ENCODE measurements at places on chromosomes 2 and 18. TPM values are rescaled to one million over a fixed set of nuclear protein-coding genes. Genes with fewer than 3 reads are reported as not detected.

DNA sequence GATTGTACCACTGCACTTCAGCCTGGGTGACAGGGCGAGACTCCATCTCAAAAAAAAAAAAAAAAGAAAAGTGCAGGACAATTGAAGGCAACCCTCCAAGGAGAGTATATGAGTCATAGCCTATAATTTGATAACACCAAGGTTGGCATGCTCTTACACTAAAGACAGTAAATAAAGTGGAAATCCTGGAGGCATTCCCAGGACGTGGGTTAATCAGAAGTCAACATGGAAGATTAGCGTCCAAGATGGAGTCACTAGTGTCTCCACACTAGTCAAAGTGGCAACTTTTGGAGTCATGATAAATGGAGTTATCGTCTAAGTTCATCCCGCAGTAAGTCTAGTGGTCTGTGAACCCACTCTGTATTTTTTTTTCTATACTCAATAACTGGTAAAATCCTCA lies 21.2 kb upstream of the UGGT1 start:
- no peak for DNase-seq

DNA sequence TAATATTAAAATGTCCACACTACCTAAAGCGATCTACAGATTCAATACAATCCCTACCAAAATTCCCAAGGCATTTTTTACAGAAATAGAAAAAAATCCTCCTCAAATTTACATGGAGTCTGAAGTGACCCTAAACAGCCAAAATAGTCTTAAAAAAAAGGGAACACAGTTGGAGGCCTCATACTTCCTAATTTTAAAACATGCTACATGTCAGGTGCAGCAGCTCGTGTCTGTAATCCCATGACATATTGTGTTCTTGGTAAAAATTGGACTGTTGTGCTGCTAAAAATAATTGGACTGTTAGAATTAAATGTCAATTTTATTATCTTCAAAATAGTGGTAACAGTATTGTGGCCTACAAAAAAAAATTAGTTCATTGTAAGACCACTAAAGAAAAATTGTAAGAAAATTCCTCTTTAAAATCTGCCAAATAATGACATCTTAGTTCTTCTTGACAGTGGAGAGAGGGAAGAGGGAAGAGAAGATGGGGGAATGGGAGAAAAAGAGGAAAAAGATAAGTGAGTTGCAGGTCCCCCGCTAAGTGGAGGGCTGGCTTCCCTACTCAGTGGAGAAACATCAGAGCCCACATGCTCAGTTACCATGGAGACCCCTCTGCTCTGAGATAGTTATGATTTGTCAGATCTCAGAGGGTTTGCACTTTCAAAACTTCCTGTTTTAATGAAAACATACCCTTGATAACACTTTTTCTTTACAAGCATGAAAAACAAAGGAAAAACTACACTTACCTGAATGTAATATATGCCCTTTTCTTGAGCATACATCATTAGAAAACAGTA lies 46.5 kb downstream of the UNC50 start:
- DNase-seq: peak; percentile 38

DNA sequence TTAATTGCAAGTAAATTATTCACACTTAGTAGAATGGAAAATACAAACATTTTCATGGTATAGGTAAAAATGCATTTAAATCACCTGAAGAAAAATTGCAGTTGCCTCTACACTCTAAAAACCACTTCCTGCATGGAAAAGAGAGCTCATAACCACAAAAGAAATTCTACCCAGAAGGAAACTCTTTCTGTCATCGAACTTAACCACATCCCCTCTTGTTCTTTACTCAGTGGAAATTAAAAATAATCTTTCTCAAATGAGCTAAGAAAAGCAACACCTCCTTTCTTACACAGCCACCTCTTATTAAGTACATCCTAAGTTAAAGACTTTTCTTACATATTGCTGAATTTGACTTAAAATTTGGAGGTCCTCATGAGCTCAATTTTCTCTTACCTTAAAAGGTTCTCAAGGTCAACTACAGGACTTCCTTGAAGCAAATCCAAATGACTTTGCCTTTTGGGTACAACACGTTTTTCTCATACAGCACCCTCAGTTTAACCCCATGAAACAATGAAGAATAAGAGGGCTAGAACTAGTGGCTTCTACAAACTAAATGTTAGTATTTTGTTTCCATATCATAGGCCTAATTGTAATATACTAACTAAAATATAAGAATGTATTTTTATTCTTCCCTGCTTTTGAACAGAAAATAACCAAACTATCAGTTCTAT lies 109.1 kb upstream of the CRIM1 start:
- DNase-seq: no peak

GRCh38 chr2:97911206-97911921 lies 84.4 kb downstream of the TMEM131 start:
- no peak for DNase-seq

- no peak for DNase-seq
Observed at GRCh38 chr2:16214861-16215260, 274.5 kb downstream of the MYCN start.

GRCh38 chr18:48656582-48656981 lies 117.8 kb downstream of the CTIF start:
- no peak for DNase-seq

DNA sequence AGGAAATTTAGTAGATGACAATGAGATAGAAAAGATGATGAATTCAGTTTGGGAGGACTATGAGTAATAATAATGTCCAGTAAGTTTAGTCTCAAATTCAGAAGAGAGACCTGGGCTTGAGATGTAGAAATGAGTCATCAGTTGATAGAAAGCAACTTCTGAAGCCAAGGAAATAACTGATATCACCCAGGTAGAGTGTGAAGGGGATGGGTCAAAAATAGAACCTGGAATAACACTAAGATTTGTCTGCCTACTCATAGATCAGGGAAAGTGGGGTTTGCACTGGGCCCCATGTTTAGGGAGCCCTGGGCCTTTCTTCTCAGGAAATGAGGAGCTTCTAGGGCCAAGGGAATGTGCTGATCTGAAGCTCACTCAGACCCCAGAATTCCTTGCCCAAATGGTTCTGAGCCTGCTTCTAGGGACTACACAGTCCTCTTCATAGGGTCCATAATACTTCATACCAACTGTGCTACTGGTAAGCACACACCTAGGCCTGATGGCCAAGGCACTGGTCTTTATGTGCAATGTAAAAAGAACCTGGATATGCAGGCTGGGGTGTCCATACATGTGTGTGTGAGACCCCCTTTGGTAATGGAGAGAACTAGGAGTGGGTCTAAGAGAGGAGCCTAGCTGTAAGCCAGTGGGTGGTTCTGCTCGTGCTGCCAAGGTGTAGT lies 141.2 kb downstream of the IKZF2 start:
- no peak for DNase-seq

MAPRE2 gene
- 65.2 TPM for total RNA-seq

DNA sequence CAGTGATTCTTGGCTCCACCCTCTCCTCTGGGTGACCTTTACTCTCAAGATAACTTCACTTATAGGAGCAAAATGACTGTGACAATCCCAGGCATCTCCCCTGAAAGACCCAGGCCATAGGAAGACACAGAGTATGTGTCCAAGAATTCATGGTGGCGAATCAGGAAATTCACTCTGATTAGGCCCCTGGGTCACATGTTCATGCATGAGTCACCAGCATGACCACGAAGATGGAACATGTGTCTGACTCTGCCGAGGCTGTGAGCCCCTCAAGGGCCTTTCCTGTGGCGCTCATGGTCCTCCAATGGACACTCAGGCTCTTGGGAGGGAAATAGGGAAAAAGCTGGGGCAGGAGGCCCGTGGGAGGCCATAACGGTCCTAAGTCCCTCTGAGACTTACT lies 74.0 kb upstream of the TEX51 start:
- DNase-seq: no peak

DNA sequence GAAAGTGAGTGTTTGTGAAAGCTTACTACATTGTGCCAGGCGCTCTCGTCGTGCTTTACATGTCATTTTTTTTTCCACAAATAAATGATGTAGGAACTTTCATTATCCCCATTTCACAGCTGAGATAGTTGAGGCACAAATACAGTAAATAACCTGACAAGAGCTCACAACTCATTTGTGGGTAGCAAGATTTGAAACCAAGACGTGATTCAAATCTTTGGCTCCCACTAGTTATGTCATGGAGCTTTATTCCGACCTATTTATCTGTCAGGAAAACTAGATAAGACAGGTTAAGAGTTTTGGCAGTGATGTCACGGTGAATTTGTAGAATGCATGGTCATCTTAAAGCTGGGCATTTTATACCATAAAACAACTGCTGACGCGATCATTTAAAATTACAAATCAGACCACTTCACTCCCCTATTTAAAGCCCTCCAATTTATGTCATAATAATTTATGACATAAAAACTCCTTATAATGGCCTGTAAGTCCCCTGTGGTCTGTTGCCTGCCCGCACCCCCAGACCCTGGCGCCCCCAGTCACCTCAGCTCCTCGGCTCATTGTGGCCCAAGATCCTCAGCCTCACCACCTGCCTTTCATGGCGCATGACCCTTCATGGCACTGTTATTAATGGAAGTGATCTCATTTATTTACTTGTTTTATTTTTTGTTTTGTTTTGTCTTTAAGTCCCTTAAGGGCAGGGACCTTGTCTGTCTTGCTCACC lies 678 bp upstream of the ZNF24 start:
- DNase-seq: no peak

SLC38A11 gene
- not detected for total RNA-seq

DNA sequence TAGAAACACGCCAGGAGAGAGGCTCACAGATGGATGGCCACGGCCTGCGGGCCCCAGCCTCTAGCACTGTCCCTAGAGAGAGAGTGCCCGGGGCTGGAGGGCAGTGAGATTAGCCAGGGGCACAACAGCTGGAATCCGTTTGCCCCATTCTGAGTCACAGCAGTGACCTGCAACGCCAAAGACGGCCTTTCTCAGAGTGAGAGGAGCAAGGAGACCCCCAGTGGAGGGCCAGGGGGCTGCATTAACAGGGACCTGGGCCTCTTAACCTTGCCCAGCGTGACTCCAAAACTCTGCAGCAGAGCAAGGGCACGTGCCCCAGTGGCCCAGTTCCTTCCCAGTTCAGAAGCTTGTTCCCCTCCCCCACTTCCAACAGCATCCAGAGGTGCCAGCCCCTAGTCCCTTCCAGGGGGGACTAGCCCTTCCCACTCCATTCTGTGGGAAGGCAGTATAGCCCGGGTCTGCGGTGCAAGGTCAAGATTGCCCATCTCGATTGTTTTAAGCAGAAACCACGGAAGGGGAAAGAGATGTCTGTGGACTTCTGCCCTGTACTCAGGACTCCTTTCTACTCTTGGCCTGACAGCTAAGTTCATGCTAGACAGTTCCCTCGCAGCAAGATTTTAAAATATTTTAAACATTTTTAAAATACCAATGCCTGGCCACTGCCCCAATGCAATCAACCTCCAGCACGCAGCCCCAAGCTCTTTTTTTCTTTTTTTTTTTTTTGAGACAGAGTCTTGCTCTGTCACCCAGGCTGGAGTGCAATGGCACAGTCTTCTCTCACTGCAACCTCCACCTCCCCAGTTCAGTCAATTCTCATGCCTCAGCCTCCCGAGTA lies 50.9 kb upstream of the BIN1 start:
- DNase-seq: no peak

COX7A2L gene
- total RNA-seq: 82.8 TPM

GRCh38 chr18:79411614-79412526 lies 16.1 kb downstream of the NFATC1 start:
- no peak for DNase-seq

PRKAG3 gene
- total RNA-seq: not detected

E2F6 gene
- 7.9 TPM for total RNA-seq

PLEK gene
- 0.88 TPM for total RNA-seq

GRCh38 chr2:9240745-9241144 lies 34.1 kb downstream of the ASAP2 start:
- DNase-seq: no peak

- no peak for DNase-seq
Observed at GRCh38 chr2:129070663-129071062, 752.0 kb upstream of the HS6ST1 start.

- DNase-seq: no peak
Observed at GRCh38 chr2:26630669-26631360, 10.4 kb downstream of the CIB4 start.

ARHGEF33 gene
- total RNA-seq: 0.14 TPM

GATA6 gene
- not detected for total RNA-seq

GTF2A1L gene
- total RNA-seq: not detected

GRCh38 chr2:133247631-133248030 lies 320.6 kb downstream of the NCKAP5 start:
- no peak for DNase-seq

DNA sequence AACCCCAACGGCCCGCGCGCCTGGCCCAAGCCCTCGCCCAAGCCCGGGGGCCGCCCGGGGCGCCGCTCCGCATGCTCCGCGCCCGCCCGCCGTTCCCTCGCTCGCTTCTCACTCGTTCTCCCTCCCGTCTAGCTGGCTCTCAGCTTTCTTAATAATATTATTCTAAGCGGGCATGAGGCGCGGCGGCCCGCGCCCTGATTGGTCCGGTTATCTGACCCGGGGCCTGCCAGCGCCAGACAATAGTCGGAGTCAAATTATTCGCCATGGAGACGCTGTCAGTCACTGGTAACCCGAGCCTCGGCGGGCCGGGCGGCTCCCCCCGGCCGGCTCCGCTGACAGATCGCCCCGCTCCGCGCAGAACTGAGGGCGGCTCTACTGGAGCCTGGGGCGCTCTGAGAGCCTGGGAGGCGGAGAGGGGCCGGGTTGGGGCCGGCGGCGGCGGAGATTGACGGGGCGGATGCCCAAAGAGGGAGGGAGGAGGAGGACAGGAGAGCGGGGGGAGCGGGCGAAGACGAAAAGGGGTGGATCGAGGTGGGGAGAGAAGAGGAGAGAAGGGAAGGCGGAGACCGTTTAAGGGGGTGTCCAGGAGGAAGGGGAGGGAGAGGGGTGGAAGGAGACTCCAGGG lies at the start of gene SIX2:
TSS of gene SIX2 (minus strand) at position 150 of the 625 bp plus-strand sequence. CDS start 342 bp downstream, outside the sequence.
- DNase-seq: peak; percentile 28

PNO1 gene
- 17.9 TPM for total RNA-seq

DNA sequence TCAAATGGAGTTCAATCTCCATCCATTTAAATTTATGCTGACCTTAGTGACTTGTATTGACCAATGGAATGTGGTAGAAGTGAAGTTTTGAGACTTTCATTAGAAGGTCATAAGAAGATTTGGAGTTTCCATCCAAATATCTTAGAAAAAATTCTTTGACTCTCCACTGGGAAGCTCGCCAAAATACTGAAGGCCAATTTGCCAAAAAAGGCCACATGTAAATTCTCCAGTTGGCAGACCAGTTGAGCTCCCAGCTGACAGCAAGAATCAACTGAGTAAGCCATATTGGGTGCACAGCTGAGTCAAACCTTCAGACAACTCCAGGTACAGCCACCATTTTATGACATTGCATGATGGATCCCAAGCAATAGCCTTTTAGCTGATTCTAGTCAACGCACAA lies 228.3 kb upstream of the SETBP1 start:
- DNase-seq: no peak
